ENCODE measurements at places on chromosomes 3 and 15.
A peak's percentile ranks its signal among the peaks of the same experiment; 100 is the strongest.

GRCh38 chr15:34628577-34629152, 45.2 kb upstream of the GOLGA8B start:
- peak; percentile 26 for DNase-seq

GRCh38 chr3:59081071-59081470, 31.2 kb upstream of the CFAP20DC start:
- DNase-seq, result no peak

GRCh38 chr15:55991802-55992768, 1.3 kb downstream of the NEDD4 start:
- peak; percentile 6 for DNase-seq

- no peak for DNase-seq
Measured at GRCh38 chr3:32399030-32399620, 7.5 kb downstream of the CMTM7 start.

DNA sequence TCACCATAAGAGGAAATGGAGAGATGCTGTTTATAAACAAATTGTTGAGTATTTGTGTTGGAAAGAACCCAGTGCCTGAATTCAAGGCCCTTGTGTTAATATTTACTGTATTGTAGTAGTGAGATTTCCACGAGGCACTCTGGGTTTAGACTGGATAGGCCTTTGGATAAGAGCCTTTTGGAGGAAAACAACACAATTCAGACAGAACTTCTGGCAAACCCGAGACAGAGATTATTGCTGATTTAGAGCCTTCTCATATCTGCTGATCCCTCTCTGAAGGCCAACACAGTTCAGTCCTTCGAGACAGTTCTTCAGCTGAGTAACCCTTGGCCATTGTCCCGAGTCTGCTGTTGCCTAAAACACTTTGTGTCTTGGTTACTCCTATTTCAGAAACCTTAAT, 55.7 kb downstream of the LMCD1 start:
- DNase-seq, result no peak
